Fibroblast of mammary gland (primary cell): ENCODE measurements at places on chromosomes 2 and 18.
A peak's percentile ranks its signal among the peaks of the same experiment; 100 is the strongest.

- DNase-seq = peak; percentile 16
Observed at GRCh38 chr2:164792316-164793170, 49.1 kb downstream of the COBLL1 start.

- DNase-seq = no peak
Observed at GRCh38 chr2:3129867-3130266, 247.8 kb downstream of the EIPR1 start.

GRCh38 chr2:196066291-196067087, 2.1 kb downstream of the DNAH7 start:
- DNase-seq = peak; percentile 53

DNA sequence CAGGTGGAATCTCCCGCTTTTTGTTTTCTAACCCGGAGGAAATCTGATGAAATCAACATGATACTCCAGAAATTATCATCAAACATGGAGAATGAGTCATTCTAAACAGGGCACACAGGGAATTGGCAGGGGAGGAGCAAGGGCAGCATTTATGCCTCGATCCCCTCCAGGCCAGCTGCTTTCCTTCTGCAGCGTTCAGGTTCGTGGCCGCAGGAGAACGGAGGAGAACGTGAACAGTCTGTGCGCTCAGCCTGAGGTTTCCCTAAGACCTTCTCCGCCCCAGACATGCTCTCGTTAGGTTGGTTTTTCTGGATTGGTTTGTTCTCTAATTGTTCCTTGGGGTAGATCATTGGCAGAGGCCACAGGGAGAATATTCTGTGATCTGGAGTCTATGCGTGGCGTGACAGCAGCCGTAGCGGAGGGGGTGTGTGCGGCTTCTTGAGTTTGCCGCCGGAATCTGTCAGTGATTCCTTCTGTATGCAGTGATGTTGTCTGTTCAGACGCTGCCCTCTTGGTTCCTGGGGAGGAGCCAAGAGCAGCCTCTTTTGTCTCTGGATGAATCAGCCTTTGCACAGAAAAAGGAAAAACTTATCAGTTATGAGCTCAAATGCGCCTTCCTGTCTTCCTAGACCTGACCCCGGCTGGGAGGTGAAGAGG, 75.9 kb downstream of the SH3BP4 start:
- DNase-seq = peak; percentile 83

- DNase-seq = peak; percentile 55
Observed at GRCh38 chr2:216029416-216030129, 16.2 kb upstream of the MREG start.

DNA sequence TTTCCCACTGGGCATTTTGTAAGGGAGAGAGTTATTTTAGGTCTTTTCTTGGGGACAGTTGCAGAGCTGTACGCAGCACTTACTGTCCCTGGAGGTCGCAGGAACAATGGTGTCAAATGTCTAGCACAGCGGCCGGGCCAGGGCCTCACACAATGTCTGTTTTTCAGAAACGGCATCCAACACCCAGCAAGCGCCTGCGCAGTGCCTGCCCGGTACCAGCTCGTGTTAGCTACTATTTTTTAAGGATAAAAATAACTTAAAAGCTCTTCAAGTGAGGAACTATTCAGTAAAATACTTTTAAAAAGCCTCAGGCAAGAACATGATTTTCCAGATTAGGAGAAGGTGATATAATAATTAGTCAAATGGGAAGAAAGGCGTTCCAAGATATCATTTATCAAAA, 90.0 kb downstream of the MBP start:
- DNase-seq = no peak

DNA sequence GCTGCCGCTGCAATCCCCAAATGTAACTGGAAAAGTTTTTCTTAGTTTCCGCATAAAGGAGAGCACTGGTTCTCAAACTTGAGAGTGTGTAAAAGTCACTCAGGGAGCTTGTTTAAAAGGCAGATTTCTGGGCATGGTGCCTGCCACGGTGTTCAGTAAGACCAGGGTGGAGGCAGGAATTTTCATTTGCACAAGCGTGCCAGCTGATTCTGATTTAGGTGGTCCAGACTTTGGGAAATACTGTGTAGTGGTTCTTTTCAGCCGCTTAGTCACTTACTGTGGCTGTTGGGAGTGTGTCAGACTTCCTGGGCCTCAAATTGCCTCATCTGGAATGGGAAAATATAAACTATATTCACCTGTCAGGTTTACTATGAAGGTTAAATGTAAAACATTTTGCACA, 788 bp downstream of the ARMC9 start:
- DNase-seq = peak; percentile 80

- peak; percentile 85 for DNase-seq
Observed at GRCh38 chr2:112690853-112691401, 29.9 kb upstream of the NT5DC4 start.

DNA sequence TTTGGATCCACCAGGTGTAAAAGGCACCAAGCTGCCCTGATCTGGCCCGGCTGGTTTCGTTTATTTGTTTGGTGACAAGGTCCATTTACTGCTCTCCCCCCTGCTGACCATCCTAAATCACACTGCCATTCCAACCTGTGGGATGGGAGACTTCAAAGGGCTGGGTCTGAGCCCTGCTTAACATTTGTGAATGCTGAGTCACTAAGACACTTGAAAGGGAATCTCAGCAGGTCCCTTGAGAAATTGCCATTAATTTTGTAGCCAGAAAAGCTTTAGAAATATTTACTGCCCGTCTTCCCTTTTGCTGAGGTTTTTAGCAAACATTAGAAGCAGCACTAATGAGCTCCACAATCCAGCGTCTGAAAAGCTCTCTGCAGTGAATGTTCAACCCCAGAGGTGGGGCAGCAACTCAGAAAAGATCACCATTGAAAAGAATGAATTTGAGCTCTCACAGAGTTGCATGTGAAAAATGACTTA, 133.8 kb downstream of the ARL4C start:
- DNase-seq = peak; percentile 25

DNA sequence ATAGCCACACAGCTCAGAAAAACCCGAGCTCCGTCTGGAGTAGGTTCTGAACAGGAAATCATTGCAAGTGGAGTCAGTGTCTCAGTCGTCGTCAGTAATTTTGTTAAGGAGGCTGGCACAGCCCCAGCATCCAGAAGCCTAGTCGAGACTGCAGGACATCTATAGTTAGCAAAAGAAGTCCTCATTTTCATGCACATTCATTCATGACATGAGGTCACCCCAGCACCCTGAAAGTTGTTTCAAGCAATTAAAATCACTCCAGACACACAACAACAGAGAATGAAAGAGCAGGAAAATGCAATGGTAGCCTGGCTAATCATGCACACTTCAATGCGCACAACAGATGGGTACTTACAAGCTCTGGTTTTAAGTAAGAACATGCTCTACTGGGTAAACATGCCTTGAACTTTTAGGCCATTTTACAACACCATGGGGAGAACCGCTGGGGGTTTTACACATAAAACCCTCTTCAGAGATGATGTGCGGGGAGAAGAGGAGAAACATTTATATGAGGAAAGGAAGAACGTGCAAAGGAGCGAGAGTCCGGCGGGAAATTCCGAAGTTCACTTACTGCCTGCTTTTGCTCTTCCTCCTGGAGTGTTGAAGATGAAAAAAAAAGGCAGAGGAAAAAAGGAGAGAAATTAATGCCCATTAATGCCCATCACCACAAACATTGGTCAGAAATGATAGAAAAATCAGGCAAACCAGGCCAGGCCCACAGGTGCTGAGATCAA, 77.4 kb upstream of the DNMT3A start:
- no peak for DNase-seq

DNA sequence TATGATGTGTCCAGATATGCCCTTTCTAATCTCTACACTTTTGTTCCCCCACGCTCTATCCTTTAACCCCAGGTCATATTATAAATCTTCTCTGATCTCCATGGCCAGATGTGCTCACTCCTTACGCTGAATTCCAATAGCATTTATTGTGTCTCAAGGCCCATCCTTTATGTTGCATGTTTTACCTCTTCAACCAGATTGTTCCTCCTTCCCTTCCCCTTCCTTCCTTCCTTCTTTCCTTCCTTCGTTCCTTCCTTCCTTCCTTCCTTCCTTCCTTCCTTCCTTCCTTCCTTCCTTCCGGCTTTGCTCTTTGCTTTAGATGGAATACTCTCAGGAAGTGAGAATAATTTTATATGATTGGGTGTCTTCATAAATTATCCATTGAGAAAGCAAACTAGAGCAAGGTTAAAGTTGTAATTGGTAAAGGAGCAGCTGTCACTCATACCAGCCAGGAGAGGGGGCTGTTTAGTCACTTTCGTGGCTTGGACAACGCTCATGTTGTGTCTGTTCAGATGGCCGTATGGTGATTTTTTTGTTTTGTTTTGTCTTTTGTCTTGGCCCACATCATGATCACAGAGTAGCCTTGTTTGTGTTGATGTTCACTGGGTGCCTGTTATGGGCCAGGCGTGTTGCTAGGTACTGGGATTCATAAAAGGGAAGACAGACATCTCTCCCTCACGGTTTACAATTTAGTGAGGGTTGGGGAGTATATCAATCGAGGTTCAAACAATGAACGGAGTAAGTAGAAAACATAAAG, 68.0 kb downstream of the DAW1 start:
- peak; percentile 54 for DNase-seq

- DNase-seq = no peak
Observed at GRCh38 chr2:190979906-190980629, 33.9 kb downstream of the STAT1 start.

DNA sequence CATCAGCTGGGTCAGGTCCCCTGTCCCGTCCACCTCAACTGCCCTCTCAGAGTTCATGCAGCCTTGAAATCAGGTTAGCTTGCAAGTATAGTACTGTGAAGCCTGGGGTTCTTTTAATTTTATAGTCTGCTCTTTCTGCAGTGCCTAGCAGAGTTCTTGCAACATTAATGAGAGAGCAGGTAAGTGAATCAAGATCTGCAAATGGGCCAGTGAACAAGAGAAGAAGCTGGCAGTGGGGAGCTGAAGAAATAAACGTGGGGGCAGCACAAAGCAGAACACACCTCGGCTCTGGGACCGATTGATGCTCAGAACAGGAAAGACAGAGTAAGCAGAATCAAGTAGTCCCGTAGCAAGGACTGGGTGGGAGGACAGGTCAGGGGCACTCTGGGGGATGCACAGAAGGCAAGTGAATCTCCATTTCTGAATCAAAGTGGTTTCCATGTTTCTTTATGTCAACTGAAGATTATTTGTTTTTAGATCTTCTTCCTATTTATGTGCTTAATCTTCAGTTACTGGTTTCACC, 675.5 kb downstream of the RNF144A start:
- no peak for DNase-seq

DNA sequence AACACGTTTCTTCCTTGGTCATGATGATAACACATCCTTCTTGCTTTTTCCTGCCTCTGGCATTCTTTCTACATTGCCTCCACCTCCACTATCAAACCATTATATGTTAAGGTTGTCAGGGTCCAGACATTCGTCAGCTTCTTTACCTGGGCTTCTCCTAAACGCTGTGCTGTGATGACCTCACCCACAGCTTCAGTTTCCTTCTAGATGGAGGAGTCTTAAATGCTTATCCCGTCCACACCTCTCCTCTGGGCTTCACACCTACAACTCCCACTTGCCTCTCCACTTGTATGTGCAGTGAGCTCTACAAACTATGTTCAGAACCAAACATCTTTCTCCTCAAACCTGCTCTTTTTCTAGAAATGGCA, 666 bp upstream of the STAT1 start:
- DNase-seq = no peak

DNA sequence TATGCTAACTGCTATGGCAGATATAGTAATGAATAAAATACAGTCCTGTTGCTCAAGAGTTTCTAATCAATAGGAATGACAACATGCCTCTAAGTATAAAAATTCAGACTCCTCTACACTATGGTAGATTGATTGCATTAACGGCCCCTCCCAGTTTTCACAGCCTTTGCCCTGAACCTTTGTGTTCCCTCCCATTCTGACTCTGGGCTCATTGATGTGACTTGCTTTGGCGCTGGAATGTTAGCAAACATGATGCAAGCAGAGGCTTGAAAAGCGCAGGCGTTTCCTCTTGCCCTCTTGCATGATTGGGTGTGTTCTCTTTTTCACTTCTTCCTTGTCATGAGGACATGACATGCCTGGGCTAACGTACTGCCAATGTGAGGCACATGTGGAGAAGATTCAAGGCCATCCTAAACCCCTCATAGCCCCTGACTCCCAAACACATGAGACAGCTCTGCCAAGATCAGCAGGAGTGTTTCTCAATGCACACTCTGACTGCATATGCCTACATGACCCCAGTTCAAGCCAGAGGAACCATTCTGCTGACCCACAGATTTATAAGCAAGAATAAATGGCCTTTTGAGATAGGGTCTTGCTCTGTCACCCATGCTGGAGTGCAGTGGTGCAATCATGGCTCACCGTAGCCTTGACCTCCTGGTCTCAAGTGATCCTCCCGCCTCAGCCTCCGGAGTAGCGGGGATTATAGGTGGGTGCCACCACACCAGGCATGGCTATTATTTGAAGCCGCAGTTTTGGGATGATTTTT, 49.7 kb upstream of the CD28 start:
- peak; percentile 49 for DNase-seq

- no peak for DNase-seq
Observed at GRCh38 chr2:100965596-100965995, 36.5 kb upstream of the RPL31 start.

GRCh38 chr2:172986040-172986439, 89.6 kb upstream of the MAP3K20 start:
- DNase-seq = no peak

- peak; percentile 21 for DNase-seq
Observed at GRCh38 chr2:169073211-169073962, 4.0 kb downstream of the DHRS9 start.

- DNase-seq = no peak
Observed at GRCh38 chr2:127545796-127546195, 10.3 kb downstream of the MYO7B start.

DNA sequence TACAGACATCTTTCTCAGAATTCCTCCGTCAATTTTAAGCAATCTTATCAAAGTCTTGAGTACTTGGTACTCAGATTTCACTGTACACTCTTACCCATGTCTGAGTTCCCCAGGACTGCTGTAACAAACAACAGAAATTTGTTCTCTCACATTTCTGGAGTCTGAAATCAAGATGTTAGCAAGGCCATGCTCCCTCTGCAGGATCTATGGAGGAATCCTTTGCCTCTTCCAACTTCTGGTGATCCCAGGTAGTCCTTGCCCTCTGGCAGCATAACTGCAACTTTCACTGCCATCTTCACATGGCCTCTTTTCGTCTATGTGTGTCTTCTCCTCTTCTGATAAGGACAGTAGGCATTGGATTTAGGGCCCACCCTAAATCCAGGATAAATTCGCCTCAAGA, 17.1 kb upstream of the CACNB4 start:
- DNase-seq = peak; percentile 7

DNA sequence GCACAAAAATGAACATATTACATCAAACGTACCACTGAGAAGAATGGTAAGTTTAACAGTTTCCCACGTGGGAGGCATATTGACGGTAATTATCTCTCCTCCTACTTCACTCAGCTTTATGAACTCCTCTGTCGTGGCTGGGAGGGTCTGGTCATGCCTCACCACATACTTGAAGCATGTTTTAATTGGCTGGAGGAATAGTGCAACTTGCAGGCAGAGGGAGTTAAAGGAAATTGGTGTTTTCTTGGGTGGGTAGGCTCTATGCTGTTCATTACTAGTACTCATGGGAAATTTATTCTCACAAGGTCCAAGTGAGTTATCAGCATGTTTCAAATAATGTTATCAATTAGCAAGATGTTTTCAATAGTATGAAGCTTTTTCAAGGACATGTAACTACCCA, 767.0 kb downstream of the PLCL1 start:
- DNase-seq = no peak
